SJSA1 (cell line): ENCODE measurements at places on chromosomes 5 and 9. TPM values are rescaled to one million over a fixed set of nuclear protein-coding genes. Genes with fewer than 3 reads are reported as not detected.

The GRIA1 gene
- not detected in 2 replicates for total RNA-seq

GRCh38 chr5:151528153-151528552 lies 63.0 kb downstream of the FAT2 start:
- no peak for DNase-seq

The SHOC1 gene
- not detected in 2 replicates for total RNA-seq

- no peak for DNase-seq
Measured at GRCh38 chr5:4570047-4570995, 569.8 kb upstream of the ADAMTS16 start.

GRCh38 chr5:51095486-51095885 lies 287.8 kb upstream of the ISL1 start:
- DNase-seq: no peak

The COL5A1 gene
- total RNA-seq: 148 and 165 TPM in 2 replicates

DNA sequence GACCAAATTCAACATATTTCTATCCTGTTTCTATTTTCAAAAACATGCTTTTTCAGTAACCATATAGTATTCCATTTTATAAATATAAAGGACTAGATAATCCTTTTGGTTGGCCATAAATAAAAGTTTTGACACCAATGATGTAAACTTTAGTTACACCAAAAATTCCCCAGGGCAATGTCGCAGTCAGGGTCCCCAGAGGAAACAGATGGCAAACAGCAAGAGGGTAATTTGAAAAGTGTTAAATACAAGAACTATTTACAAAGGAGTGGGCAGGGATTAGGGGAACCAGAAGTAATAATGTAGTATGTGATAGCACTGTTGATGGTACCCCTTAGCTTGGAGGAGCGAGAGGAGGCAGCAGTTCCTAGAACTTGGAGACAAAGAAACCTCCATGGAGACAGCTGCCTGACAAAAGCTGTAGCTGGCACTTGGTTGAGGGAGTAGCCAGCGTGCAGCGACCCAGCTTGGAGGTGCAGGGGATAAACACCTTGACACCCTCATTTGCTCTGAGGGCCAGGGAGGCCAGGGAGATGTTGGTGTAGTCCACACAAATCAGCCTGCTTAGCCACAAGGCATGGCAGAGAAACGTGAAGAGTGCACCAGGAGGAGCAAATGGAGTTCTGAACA lies 18.3 kb upstream of the MSANTD3 start:
- DNase-seq: no peak

GRCh38 chr5:43728581-43728980 lies 125.6 kb downstream of the NNT start:
- no peak for DNase-seq

The LIX1 gene
- total RNA-seq: not detected in 2 replicates

DNA sequence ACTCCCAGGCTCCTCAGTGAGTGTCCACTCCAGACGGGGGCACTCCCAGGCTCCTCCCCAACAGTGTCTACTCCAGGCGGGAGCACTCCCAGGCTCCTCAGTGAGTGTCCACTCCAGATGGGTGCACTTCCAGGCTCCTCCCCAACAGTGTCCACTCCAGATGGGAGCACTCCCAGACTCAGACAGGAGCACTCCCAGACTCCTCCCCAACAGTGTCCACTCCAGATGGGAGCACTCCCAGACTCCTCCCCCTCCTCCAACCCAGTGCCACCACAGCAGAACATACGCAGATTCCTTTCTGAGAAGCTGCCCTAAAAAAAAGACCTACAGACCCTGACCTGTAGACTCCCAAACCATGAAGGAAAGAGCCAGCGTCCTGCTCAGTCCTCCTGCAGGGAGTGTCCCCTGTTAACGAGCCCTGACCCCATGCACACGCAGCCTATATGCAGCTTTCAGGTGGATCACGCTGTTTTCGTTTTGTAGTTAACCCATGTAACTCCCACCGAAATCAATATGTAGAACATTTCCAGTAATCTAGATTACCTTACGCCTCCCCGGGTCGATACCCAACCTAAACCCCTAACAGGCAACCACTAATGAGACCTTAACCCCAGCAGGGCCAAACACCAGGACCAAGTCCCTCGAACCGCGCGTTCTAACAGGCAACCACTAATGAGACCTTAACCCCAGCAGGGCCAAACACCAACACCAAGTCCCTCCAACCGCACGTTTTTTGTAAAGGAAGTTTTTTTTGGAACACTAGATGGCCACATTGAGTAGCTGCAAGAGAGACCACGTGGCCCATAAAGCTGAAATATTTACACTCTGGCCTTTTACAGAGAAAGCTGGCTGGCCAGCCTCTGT lies 15.7 kb downstream of the PNPLA7 start:
- DNase-seq: no peak

- no peak for DNase-seq
Measured at GRCh38 chr5:12910641-12911040, 1006.4 kb upstream of the CTNND2 start.

DNA sequence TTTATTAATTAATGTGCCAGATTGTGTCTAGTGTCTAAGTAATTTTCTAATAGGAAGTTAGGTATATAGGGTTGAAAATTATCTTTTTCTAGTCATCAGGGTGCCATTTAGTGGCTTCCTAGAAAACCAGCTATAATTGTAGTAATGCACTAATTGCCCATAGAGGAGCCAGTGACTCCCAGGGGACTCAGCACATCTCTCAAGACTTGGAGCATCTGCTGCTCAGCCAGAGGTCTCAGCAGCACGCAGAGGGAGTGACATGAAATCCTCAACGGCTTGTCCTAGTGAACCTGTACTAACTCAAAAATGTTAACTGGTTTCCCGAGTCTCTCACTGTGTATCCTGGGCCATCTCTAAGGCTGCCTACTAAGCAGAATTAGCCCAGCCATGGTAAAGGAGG lies 78.2 kb upstream of the MAN2A1 start:
- no peak for DNase-seq

The ERAP2 gene
- 25.1 and 33.1 TPM in 2 replicates for total RNA-seq

DNA sequence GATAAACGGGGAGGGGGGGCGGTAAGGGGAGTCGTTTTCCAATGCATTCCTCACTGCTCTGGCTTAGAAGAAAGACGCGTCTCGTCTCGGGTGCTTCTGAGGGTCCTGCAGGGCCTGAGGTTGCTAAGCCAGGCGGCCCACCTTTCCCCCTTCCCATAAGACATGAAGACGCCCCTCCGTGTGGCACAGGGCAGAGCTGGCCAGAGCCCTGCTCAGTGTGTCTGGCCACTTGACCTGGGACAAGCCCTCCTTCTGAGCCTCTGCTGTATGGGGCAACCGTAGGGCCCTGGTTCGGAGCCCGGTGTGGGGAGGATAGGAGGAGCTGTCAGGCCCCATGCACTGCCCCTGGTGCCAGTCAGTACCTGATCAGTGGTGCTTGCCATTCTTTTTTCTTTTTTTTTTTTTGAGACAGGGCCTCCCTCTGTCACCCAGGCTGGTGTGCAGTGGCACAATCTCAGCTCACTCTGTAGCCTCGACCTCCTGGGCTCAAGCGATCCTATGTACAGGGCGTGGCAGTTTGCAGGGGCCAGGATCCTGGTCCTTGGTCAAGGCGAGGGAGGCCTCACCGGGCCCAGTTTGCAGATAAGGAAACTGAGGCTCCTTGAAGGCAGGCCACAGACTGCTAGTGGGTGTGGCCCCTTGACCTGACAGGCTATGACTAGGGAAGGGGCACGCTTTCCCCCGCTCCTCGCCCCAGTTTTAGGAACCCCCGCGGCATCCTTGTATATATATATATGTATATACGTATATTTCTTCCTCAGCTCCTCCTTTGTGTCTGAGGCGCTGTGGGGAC lies 172.3 kb upstream of the IER5L start:
- DNase-seq: no peak

GRCh38 chr5:149957855-149958254 lies 2.7 kb upstream of the SLC26A2 start:
- DNase-seq: no peak

DNA sequence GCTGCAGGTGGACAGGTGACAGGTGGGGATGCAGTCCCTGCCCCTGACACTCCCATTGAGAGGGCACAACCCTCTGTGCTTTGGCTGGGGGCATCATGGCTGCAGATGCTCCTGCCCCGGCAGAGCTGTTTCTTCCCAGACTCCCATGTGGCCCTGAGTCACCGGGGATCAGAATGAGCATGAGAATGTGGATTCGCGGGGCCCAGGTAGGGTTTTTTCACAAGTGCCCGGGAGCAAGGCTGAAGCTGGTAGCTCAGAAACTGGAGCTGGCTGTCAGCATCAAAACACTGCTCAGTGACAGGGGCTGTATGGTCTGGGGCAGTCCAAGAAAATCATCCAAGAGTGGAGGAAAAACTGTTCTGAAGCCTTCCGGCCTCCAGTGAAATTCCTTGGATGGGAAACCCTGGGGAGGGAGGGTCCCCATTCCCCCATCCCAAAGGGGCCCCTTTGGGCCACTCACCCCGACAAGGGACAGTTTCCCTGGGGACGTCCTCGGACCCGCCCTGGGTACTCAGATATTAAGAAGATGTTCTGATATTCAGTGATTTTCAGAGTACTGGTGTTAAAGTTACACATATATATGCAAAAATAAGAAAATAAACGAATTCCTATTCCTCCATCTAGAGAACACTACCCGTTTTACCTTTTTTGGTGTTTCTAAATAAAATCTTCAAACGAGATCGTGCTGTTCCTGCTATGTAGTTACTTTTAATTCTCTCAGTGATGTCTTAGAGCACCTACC lies 120.1 kb upstream of the LPCAT1 start:
- DNase-seq: no peak

DNA sequence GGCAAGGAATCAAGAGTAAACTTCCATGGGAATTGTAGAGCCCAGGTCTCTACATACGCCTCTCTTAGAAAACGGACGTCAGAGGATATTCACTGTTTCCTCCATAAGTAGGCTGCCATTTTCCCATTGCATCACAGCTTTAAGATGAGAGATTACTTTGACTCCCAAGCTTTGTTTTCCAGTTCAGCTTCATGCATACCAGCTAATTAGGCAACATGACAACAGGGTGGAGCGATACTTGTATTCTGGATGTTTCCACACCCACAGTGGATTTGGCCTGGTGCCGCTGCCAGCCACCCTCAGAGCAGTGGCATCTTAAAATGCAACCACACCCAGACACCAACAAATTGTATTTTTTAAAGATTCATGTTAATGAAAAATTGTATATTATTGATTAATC lies 20.9 kb upstream of the SPINK5 start:
- no peak for DNase-seq

GRCh38 chr9:112970939-112971338 lies 41.1 kb downstream of the ZNF883 start:
- no peak for DNase-seq

DNA sequence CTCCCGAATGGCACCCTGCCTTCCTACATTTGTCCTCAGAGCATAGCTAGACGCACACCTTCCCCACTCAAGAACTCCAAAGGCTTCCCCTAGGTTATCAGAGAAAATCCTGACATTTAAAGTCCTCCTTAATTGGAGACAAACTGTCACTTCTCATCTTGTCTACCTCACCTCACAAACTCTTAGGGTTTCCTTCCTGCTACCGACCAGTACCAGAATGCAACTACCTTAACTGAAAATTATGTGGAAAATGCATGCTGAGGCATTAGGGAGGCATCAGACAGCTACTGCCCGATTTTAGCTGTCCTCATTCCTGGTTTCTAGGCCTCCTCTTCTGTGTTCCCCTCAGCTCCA lies 17.9 kb upstream of the TNIP1 start:
- no peak for DNase-seq

DNA sequence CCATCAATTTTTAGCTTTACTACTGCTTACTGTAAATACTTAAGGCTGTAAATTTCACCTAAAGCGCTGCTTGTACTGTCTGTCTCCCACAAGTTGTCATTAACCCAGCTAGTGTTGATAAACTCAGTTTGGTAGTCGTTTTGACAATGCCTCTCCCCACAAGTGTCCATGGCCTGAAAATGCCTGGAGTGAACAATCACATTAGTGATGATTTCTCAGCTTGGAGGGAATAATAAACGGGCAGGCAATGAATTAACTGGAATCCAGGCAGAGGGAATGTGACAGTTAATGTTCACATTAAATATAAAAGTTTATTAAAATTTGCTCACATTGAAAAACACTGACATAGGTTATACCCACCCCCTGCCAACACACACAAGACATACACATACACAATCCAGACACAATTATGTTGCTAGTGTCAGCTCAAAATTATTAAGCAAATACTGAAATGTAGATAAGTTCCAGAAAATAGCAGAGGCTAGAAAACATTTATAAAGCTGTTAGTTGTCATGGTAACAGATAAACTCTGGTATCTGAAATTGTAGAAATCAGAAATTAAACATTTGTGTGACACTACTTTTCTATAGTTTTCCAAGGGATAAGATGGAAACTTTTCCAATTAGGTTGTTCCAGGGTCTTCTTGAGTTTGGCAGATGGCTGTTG lies 341.9 kb downstream of the DIRAS2 start:
- no peak for DNase-seq

GRCh38 chr9:136245219-136246150 lies at the start of gene QSOX2:
Gene QSOX2, minus strand, starts transcription at chr9:136245812. Its CDS starts 9 bp downstream, at chr9:136245803.
- peak; percentile 25 for DNase-seq

DNA sequence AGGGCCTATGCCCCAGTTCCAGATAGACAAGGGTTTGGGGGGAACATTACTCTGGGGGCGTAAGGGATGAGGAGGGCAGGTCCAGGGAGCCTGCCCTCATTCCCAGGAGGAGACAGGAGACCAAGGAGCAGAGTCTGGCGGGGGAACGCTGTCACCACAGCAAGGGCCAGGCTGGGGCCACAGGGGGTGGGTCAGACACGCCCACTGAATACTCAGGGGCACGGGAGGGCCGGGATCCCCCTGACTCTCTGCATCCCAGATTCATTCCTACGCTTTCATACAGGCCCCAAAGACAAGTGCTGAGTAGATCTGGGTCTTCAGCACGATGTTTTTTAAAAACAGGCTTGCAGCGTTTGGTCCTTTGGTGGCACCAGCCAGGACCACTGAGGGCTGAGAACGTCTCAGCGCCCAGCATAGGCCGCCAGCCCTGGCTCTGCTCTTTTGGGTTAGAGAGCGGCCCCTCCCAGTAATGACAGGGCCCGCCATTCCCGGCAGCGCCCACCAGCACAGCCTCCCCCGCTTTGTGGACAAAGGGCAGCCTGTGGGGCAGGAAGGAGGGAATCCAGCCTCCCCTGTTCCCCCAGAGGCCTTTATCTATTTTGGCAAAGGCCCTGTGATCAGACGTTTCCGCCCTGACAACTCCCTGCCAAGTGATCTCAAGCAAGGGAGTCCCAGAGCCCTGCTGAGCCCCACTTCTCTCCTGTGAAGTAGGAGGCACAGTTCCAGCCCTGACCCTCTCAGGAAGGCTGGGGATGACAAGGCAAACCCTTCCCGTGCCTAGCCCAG lies 24.9 kb downstream of the NEK6 start:
- DNase-seq: peak; percentile 24

DNA sequence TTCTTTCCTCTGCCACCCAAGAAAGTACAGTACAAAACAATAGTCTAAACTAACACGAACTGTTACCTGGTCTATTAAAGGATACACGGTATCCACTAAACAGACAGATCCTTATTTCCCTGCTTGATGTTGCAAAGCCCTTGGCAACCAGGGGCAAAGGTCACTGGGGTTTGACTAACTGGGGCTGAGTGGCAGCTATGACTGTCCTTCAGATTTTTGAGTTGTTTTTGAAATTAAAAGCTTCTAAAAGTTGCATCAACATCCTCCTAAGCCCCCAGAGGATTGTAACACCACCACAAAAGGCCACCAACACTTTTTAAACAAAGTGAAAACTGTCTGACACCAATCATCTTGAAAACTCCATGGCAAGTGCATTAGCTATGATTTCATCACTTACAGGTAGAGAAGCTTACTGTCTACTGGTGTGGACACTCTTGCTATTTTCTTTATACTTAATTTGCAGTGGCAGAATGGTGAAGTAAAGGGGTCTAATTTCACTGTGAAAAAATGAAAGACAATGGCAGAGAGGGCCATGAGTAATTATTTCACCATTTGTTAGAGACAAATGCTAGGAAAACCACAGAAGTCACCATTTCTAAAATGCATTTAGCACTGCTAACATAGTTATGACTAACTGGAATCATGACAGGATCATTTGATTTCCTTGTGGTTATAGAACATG lies 292.4 kb downstream of the EFNA5 start:
- peak; percentile 50 for DNase-seq
